ENCODE measurements at places on chromosomes 2 and 18.

DNA sequence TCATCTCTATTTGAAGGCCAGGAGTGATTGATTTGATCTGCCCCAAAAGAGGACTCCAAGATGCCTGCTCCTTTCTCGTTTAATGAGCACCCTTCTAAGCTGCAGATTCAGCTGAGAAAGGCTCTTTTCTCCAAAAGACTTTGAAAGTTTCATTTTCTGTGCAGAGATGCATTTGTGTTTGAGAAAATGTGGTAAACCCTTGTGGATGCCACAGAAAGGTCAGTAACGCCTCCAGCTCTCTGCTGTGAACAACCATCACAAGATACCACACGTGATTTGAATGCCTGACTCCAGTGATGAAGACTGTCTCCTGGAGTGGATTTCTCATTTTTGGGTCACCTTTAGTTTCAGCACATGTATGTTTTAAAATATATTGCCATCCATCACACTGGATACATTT lies 35.0 kb upstream of the CCDC85A start:
- no peak for DNase-seq

- no peak for DNase-seq
Observed at GRCh38 chr2:31810200-31810917, 200.4 kb downstream of the MEMO1 start.

- DNase-seq: no peak
Observed at GRCh38 chr2:161725297-161725696, 101.1 kb downstream of the SLC4A10 start.

DNA sequence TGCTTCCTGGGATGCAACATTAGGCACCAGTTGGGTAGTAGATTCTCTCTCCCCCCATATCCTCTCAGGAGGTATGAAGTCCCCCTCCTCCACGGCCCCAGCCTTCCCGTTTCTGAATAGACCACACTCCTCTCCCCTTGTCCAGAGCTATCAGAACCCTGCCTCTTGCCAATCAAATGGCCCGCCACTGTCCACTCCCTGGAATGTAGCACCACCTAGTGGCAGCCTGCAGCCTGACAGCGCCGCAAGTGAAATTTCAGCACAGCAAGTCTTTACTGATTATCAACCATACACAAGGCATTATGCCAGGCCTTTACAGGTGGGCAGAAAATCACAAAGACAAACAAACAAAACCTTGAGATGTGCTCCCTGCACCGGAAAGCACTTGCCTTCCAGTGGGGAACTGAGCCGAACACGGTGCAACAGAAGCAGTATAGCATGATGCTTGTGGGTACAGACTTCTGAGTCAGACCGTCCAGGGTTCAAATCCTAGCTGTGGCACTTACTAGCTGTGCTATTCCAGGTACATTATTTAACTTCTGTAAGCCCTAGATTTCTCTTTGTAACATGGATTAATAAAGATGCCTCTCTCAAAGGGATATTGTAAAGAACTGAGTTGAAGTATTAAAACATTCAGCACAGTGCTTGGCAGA lies 174.0 kb downstream of the SMAD2 start:
- no peak for DNase-seq

GRCh38 chr2:225097035-225097434 lies 54.8 kb upstream of the DOCK10 start:
- DNase-seq: no peak

- no peak for DNase-seq
Observed at GRCh38 chr2:233448220-233448559, 93.9 kb downstream of the DGKD start.

DNA sequence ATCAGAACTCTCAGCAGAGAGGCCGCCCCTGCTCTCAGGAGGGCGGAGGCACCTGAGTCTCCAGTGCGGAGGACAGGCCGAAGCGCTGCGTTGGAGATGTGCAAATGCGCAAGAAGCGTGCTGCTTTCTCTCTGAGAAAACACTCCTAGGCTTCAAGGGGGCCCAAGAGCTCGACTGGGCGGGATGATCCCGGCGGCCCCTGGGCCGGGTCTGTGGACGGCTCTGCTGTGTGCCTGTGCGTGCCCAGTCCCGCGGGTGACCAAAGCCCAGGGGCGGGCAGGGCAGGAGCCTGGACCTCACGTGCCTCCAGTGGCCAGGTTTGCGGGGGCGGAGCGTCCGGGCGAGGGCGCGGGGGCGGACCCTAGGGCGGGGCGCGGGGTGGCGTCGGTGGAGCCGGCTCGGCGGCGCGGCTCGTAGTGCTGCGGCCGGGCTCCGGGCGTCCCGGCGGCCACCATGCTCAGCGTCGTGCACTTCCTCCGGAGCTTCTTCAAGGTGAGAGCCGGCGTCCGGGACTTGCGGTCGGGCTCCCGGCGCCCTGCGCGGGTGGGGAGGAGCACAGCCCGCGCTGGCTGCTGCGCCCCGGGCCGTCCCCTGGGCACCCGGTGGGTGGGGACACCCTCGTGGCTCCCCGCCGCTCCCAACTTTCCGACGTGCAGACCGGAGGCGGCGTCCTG lies at the start of gene ARHGEF4:
ARHGEF4 (plus strand) TSS at position 414 of the 674 bp plus-strand sequence; CDS start at position 454, 40 bp downstream.
- DNase-seq: peak; percentile 48

GRCh38 chr2:66443186-66443978 lies 8.5 kb downstream of the MEIS1 start:
- no peak for DNase-seq

Data from GM12892 (cell line).